ENCODE measurements at places on chromosomes 2 and 18. TPM values are rescaled to one million over a fixed set of nuclear protein-coding genes. Genes with fewer than 3 reads are reported as not detected.

COL4A4 gene
- total RNA-seq, result 0.55 TPM

C2orf69 gene
- total RNA-seq, result 15.0 TPM

CDCA7 gene
- 29.3 TPM for total RNA-seq

ARHGEF4 gene
- 30.5 TPM for total RNA-seq

CNGA3 gene
- total RNA-seq, result not detected

TXNL4A gene
- 148 TPM for total RNA-seq

NR4A2 gene
- 12.0 TPM for total RNA-seq

ABCB11 gene
- 0.11 TPM for total RNA-seq

RAB27B gene
- total RNA-seq, result 13.2 TPM

GRCh38 chr2:47509250-47509649 is 106.3 kb downstream of the MSH2 start:
- H3K4me3 ChIP-seq, result no peak overlapping the region
- no peak overlapping the region for H3K27ac ChIP-seq
- no peaks in the 10 kb centered on the region for H3K27me3 ChIP-seq
- DNase-seq, result no peak

DNA sequence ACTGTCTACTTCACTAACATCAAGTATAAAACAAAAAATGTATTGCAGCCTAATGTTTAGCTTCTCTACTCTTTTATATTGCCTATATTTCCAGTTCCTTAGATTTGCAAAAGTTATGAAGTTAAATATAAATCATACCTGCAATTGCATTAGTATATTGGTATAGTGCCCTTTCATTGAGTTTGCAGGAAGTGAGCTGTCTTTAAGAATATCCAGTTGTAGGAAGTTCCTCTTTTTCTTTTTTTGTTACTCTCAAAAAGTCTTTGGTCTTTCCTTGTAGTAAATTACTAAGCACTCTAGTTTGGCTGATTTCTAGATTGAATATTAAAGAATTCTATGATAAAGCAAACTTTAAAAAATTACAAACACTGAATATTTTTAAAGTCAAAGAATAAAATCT is 71.3 kb upstream of the FN1 start:
- H3K27ac ChIP-seq, result no peak overlapping the region
- no peak overlapping the region for H3K4me3 ChIP-seq

- DNase-seq, result no peak
- H3K27ac ChIP-seq, result no peak overlapping the region
- no peak overlapping the region for H3K4me3 ChIP-seq
- no peaks in the 10 kb centered on the region for H3K36me3 ChIP-seq
- no peaks in the 10 kb centered on the region for H3K27me3 ChIP-seq
Observed at GRCh38 chr18:66764230-66764629, 160.3 kb upstream of the CDH19 start.

- no peak overlapping the region for H3K4me3 ChIP-seq
- DNase-seq, result no peak
- peaks cover 83% of the 10 kb centered on the region for H3K27me3 ChIP-seq
- H3K4me1 ChIP-seq, result no peaks in the 10 kb centered on the region
- H3K36me3 ChIP-seq, result no peaks in the 10 kb centered on the region
- H3K27ac ChIP-seq, result no peak overlapping the region
Observed at GRCh38 chr18:11153097-11153496, 3.7 kb upstream of the PIEZO2 start.

DNA sequence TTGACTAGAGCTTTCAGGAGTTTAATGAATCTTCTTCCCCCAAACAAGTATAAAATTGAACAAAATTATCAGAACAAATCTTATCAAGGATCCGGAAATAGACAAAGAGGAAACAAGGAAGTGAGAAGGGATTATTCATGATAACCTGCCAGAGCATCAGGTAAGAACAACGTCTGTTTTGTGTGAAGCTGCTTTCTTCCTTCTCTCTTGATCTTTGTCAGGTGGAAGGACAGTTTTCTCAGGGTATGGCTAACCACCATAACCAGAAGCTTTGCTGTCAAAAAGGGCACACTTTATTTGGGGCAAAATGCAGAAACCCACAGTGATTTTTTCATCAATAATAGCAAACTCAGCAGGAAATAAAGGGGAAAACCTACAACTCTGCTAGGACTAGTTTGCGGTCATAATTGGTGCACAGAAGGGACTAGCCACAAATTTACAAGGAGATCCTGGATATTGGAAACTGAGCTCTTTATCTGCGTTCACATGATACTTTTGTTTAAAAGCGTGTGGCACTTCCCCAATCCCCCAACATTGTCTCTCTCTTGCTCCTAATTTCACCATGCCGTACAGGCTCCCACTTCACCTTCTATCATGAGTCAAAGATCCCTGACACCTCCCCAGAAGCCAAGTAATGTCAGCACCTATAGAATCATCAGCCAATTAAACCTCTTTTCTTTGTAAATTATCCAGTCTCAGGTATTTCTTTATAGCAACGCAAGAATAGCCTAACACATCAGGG is 124.2 kb downstream of the FSIP2 start:
- no peak overlapping the region for H3K27ac ChIP-seq
- no peaks in the 10 kb centered on the region for H3K4me1 ChIP-seq
- H3K36me3 ChIP-seq, result no peaks in the 10 kb centered on the region
- DNase-seq, result no peak

GRCh38 chr2:74587664-74588277 is 33.3 kb downstream of the DOK1 start:
- H3K27me3 ChIP-seq, result no peaks in the 10 kb centered on the region
- peak; percentile 83 for DNase-seq
- H3K36me3 ChIP-seq, result no peaks in the 10 kb centered on the region
- peaks cover 19% of the 10 kb centered on the region for H3K4me1 ChIP-seq
- H3K27ac ChIP-seq, result no peak overlapping the region

DNA sequence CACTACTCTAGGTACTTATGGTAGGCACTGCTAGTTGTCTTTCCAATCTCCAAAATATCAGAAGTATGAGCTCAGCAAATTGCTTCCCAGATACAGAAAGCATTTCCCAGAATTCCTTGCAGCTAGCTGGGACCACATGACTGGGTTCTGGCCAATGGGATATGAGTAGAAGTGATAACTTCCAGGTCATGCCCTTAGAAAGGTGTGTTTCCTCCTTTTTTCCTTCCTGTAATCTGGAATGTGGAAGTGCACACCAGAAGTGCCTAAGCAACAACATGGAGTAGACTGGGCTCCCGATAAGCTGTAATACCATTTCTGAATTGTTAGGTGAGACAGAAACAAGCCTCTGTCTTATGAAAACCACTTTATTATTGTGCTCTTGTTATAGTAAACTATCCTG is 279.8 kb downstream of the ZNF385B start:
- no peaks in the 10 kb centered on the region for H3K27me3 ChIP-seq
- no peaks in the 10 kb centered on the region for H3K36me3 ChIP-seq
- no peak overlapping the region for H3K4me3 ChIP-seq

DNA sequence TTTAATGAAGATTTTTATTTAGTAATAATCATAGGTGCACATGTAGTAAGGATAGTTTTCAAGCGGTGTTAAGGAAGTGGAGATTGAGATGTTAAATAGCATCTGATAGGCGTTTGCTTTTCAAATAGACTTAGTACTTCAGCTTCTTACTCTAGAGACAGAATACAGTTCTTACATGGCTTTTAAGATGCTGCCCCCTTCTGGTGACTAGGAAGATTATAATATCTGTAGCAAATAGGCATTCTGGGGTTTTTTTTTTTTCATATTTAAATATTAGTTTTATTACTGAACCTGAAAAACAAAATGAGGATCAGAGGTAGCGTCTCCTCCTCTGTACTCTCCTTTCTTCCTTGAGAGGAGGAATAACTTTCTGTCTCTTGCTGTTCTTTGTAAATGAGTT is 100.2 kb downstream of the AGAP1 start:
- no peaks in the 10 kb centered on the region for H3K36me3 ChIP-seq
- H3K4me1 ChIP-seq, result no peaks in the 10 kb centered on the region
- DNase-seq, result peak; percentile 75
- H3K4me3 ChIP-seq, result no peak overlapping the region

GRCh38 chr2:240619506-240620148 is 5.7 kb upstream of the GPR35 start:
- no peaks in the 10 kb centered on the region for H3K36me3 ChIP-seq
- no peaks in the 10 kb centered on the region for H3K4me1 ChIP-seq
- H3K27me3 ChIP-seq, result no peaks in the 10 kb centered on the region
- no peak for DNase-seq

DNA sequence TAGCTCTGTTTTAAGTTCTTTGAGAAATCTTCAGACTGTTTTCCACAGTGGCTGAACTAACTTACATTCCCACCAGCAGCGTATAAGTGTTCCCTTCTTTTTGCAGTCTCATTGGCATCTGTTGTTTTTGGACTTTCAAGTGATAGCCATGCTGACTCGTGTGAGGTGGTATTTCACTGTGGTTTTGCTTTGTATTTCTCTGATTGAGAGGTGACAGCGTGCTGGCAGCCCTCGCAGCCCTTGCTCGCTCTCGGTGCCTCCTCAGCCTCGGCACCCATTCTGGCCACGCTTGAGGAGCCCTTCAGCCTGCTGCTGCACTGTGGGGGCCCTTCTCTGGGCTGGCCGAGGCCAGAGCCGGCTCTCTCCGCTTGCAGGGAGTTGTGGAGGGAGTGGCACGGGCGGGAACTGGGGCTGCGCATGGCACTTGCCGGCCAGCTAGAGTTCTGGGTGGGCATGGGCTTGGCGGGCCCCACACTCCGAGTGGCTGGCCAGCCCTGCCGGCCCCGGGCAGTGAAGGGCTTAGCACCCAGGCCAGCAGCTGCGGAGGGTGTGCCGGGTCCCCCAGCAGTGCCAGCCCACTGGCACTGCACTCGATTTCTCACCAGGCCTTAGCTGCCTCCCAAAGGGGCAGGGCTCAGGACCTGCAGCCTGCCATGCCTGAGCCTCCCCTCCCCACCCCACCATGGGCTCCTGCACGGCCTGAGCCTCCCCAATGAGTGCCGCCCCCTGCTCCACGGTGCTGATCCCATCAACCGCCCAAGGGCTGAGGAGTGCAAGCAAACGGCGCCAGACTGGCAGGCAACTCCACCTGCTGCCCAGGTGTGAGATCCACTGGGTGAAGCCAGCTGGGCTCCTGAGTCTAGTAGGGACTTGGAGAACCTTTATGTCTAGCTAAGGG is 151.8 kb downstream of the IRS1 start:
- no peak overlapping the region for H3K4me3 ChIP-seq
- H3K27me3 ChIP-seq, result no peaks in the 10 kb centered on the region
- no peaks in the 10 kb centered on the region for H3K36me3 ChIP-seq
- H3K27ac ChIP-seq, result no peak overlapping the region
- peaks cover 33% of the 10 kb centered on the region for H3K4me1 ChIP-seq

DNA sequence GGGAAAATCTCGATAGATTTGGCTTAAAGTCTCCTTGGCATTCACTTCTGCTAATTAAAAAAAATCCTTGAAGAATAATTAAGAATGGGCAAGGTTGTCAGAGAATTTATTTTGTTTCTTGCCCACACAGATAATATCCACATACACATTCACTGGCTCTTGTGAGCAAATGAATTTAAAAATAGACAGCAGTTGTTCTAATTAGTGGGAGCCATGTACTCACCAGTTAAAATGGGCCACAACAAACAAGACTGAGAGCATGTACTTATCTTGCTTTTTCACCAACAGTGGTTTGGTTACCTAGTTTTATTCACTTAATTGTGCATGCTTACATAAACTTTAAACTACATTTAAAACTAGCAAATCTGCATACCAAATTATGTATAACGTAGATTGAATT is 53.5 kb downstream of the TMEM182 start:
- no peaks in the 10 kb centered on the region for H3K36me3 ChIP-seq
- H3K27me3 ChIP-seq, result no peaks in the 10 kb centered on the region
- H3K4me3 ChIP-seq, result no peak overlapping the region
- DNase-seq, result no peak
- no peaks in the 10 kb centered on the region for H3K4me1 ChIP-seq

DNA sequence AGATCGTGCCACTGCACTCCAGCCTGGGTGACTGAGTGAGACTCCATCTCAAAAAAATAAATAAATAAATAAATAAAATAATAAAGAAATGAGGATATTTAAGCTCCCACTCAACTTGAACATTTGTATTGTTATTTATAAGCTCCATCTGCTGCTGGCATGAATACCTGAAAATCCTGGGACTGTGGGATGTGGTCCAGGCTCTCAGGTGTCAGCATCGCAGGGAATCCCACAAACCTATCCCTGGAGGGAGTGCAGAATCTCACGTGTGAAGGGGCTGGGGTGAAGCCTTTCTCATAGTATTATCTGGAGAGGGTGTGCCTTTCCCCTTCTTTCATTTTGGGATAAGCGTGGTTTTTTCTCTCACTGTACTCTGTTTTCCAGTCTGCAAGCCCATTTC is 47.4 kb upstream of the POLE4 start:
- no peaks in the 10 kb centered on the region for H3K27me3 ChIP-seq
- peaks cover 6% of the 10 kb centered on the region for H3K4me1 ChIP-seq
- no peaks in the 10 kb centered on the region for H3K36me3 ChIP-seq
- DNase-seq, result no peak
- no peak overlapping the region for H3K4me3 ChIP-seq
- no peak overlapping the region for H3K27ac ChIP-seq

- H3K4me3 ChIP-seq, result no peak overlapping the region
- no peaks in the 10 kb centered on the region for H3K27me3 ChIP-seq
- no peak overlapping the region for H3K27ac ChIP-seq
- no peaks in the 10 kb centered on the region for H3K4me1 ChIP-seq
- DNase-seq, result no peak
- H3K36me3 ChIP-seq, result no peaks in the 10 kb centered on the region
Observed at GRCh38 chr2:173750353-173750801, 214.8 kb downstream of the SP3 start.

DNA sequence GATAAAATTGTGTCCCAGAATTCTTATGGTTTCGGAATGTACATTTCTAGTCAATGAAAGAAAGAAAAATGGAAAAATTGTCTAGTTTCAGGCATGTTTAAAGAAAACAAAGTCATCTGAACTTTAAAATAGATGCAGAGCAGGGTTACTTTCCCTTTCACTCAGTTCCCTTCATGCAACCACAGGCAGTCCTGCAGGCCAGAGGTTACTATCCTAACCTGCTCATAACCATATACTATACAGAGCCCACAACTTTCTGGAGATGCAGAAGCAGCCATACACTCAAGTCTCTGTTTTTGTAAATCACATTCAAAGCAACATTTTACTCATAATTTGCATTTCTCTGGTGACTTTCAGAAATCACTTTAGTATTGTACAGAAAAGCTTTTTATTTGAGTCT is 690.3 kb downstream of the MBD2 start:
- no peak overlapping the region for H3K4me3 ChIP-seq
- no peak for DNase-seq
- no peak overlapping the region for H3K27ac ChIP-seq
- no peaks in the 10 kb centered on the region for H3K4me1 ChIP-seq
- no peaks in the 10 kb centered on the region for H3K36me3 ChIP-seq

- no peak overlapping the region for H3K27ac ChIP-seq
- H3K36me3 ChIP-seq, result no peaks in the 10 kb centered on the region
- no peak overlapping the region for H3K4me3 ChIP-seq
- DNase-seq, result no peak
- peaks cover 8% of the 10 kb centered on the region for H3K4me1 ChIP-seq
Observed at GRCh38 chr2:99753505-99753904, 263.7 kb upstream of the REV1 start.

DNA sequence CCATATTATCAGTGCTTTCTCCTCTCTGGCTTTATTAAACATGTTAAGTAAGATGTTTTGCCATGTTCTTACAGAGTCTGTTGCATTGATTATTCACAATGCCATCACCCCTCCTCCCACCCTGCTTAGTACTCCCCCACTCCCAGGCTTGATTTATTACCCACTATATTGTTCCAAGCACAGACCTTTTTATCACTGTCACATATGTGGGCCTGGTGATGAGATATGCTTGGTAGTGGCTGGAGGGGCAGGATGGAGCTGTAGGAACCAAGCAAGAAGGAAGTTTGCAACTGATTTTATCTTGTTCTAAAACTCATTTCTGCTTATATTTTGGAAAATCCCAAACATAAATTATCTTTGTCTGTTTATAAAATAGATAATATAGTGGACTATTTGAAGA is 748.2 kb upstream of the CELF4 start:
- no peak overlapping the region for H3K4me3 ChIP-seq
- H3K27ac ChIP-seq, result no peak overlapping the region
- DNase-seq, result no peak
- H3K36me3 ChIP-seq, result no peaks in the 10 kb centered on the region
- H3K27me3 ChIP-seq, result no peaks in the 10 kb centered on the region
- no peaks in the 10 kb centered on the region for H3K4me1 ChIP-seq

Measured in PC-3 (cell line).